ENCODE measurements at places on chromosomes 2 and 18.

- DNase-seq = no peak
These were observed 649.6 kb upstream of the SETBP1 start for GRCh38 chr18:44031063-44031462.

GRCh38 chr2:27712522-27712921 is 48.8 kb downstream of the SLC4A1AP start:
- no peak for DNase-seq

GRCh38 chr2:237060534-237061312 is 25.0 kb upstream of the COPS8 start:
- peak; percentile 80 for DNase-seq

DNA sequence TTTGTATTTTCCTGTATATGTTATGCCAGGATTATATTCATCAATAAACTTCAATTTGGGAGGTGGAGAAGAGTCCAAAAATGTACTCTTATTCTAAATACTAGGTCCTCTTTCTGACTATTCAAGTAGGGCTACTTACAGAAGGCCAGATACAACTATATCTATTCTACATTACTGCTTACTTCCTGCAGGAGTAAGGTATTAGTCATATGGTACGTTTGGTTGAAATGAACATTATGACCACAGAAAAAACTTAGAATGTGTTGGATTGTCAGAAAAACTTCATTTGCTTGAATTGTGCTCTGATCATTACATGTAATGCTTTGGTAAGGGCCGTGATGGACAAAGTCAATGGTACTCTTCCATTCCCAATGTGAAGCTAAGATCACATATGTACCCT is 35.0 kb downstream of the STAT4 start:
- peak; percentile 15 for DNase-seq

GRCh38 chr2:232551776-232552175 is 1.3 kb downstream of the EIF4E2 start:
- DNase-seq = no peak

DNA sequence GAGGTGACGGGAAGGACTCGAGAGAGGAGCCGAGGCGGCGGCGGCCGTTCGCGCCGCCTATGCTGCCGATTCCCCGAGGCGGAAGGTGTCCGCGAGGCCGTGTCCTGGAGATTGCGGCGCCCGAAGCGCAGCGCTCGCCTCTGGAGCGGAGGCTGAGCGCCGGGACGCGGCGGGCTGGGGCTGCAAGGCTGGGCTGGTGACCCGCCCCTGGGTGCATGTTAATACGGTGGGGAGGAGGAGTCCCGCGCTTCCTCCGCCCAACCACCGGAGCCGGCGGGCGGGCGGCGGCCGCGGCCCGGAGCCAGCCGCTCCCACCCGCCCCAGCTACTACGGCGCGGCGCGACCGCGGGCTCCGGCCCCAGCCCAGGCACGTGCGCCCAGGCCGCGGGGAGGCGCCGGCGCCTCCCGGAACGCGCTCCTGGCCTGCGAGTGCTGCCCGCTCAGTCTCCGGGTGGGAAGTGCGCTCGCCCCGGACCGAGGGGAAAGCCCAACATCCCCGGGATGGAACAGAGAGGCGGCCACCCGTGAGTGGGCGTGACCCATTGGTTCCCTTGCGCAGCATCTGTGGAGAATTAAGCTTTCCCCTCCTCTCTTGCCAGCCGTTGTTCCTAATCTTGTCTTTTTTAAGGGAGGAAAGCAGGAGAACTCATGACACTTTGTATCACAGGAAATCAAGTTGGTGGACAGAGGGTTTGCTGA is at the start of gene DLGAP1:
Gene DLGAP1, minus strand, starts transcription at position 195 of the 699 bp plus-strand sequence.
- DNase-seq = no peak

GRCh38 chr18:41593171-41593675 is 361.8 kb upstream of the PIK3C3 start:
- DNase-seq = peak; percentile 2

DNA sequence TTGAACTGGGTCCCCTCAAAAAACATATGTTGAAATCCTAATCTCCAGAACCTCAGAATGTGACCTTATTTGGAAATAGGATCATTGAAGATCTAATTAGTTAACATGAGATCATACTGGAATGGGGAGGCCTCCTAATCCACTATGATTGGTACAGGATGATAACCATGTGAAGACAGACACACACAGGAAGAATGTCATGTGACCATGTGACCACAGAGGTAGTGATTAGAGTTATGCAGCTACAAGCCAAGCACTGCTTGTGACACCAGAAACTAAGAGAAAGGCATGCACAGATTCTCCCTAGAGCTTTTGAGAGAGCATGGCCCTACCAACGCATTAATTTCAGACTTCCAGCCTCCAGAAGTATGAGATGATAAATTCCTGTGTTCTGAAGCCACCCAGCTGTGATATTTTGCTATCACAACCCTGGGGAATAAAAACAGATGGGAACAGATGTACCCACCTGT is 47.0 kb upstream of the TGIF1 start:
- DNase-seq = peak; percentile 19

DNA sequence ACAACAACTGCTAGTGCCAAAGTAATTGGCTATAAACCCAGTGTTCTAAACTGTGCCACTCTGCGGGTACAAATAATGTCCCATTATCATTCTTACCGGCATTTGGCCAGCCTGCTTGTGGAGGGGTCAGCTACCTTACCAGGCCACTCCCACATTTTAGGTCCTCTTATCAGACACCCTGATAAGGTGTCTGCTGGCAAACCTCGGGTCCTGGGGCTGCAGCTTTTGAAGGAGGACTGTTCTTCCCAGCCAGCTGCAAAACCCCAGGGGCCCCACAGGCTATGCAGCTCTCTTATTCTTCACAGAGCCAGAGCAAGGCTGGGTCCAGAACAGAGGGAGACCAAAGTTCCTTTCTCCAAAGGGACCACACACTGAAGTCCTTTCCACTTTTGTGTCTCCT is 258.0 kb upstream of the REV1 start:
- DNase-seq = no peak
